AG04449 (cell line): ENCODE measurements at places on chromosomes 4 and X.

DNA sequence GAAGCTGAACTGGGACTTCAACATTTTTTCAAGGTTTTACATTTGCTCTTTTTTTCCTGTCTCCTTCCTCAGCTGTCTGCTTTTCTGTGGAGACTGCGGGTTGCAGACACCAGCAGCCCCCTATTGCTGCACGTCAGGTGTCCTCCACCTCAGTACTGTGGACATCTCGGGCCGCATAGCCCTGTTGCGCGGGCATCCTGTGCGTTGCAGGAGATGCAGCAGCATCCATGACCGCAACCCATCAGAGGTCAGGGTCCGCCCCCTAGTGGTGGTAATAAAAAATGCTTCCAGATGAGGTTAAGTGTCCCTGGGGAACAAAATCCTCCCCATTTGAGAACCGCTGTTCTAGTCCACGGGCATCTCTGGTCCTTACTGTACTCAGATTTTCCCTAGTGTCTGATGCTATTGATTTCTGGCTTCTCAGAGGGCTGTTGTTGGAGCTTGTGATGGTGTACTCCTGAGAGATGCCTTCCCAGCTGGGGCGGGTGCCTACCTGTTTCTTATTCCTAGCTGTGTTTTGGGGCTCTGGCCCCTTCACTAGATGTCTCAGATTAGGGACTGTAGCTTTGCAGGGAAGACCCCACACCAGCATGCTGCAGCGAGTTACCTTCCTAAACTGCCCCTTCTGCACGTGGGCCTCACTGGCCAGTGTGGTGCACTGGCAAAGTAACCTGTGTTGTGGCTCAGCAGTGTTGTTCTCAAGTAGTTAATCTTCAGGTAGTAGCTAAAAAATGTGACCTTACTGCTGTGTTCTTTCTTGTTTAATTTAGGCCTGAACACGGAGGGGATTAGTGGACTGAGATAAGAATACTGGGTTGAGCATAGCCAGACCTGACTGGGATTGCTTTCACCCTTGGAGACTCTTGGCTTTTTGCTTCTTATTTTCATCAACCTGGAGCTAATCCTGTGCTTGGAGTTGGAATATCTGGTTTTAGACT lies 28.2 kb downstream of the NSD2 start:
- DNase-seq: no peak

DNA sequence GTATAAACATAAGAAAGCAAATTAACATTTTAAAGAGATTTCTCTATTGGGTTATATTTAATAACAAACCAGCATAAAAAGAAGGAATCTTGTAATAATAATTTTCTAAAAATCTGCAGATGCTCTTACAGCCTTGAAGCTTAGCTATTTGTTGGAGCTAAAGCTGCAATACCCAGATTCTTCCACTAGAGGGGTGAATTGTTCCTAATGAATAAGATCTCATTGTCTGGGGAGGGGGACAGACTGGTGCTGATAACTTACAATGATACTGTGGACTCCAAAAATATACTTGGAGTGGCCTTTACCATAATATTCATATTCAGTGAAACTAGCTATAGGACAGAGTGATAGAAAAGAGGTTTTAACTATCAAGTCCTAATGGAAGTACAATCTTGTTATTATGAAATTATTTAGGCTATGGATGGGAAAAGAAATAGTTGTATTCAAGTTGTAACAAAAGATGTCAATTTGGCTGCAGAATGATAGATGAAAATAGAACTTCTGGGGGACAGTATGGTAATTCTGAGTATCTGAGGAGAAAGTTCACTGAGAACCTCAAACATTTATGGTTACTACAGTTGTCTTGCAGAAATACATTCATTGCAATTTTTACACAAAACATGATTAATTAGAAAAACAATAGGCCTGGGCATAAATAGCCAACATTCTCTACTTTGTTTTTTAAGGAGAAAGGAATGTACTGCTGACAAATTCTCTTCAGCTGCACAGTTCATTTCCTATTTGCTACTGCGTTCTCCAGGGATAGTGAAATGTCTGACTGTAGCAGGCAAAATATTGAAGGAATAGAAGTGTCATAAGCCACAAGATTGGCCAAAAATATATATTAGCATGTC lies 443.3 kb downstream of the GBA3 start:
- DNase-seq: no peak

- no peak for DNase-seq
Measured at GRCh38 chr4:38020386-38020785, 60.2 kb downstream of the PTTG2 start.

DNA sequence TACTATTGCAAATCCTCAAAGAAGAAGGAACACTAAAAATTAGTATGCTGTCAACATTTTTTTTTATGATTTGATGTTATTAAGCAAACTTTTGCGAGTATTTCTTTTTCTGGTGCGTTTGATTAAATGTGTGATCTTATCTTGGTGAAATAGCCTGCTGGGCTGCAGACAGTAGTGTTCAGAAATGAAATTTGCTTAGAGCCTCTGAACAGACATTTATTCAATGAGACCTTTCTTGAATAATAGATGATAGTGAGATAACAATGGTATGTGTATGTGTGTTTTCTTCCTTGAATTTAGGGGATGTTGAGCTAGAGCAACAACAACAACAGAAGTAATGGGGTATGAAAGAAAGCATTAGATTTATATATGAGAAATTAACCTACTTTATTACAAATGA lies 12.7 kb downstream of the ADGRL3 start:
- DNase-seq: no peak

DNA sequence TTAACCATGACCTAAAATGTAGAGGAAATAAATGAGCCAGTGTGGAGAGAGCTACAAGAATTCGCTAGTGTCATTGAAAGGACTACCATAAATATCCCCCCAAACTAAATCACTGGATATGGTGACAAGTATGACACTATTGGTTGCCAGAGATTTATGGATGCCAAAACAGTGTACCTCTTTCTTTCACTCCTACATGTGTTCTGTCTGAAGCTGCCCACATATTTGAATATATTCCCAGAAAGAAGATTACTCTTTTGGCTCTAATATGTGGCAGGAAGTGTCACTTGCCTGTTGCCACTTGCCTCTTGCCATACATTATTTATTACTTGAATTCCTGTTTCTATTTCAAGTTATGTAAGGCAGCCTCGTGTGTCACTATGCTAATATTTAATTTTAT lies 1573.6 kb downstream of the TECRL start:
- no peak for DNase-seq

DNA sequence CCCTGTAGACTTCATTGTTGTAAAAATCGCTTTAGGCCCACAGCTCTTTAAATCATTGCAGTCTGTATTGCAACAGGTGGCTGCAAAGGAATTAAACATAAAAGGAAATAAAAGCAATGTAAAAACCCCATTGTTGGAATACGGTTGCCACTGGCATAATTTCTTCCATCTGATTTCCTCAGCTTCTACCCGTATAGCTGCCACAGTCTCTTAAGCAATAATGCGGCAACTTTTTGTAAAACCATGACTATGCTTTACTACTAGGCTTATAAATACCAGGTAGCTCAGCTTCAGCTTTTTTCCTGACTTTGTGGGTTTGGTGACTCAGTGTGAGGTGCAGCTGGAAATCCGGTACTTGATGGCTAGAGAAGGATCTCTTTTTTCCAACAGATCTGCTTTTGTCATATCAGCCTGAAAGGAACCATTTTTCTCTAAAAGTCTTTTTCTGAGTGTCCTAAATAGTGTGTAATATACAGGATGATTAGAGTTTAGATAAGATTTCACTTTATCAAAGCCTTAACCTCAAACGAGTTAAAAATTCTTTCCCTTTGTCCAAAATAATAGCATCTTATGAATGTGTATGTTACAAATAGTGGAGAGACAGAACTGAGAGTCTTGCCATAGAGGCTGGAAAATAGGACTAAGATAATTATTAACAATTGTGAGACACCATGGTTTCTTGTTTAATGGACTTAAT lies 268.0 kb downstream of the ADGRL3 start:
- no peak for DNase-seq

DNA sequence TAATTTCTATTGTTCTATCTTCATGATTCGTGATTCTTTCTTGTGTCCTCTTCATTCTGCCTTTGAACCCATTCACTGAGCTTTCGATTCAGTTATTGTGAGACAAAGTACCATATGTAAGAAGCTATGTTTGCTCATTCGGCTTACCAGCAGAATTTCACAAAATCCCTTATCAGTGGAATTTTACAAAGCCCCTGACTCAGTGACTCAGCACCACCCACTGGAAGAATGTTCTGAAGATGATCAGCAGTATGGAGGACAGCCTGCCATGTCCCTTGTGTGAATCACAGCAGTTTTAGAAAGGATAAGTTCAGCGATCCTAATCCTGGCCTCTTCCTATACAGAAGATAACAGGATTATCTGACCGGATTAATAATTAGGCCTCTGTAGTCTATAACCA lies 5.8 kb upstream of the UXT start:
- DNase-seq: no peak
